ENCODE measurements at places on chromosomes 12 and 14.
A peak's percentile ranks its signal among the peaks of the same experiment; 100 is the strongest.

DNA sequence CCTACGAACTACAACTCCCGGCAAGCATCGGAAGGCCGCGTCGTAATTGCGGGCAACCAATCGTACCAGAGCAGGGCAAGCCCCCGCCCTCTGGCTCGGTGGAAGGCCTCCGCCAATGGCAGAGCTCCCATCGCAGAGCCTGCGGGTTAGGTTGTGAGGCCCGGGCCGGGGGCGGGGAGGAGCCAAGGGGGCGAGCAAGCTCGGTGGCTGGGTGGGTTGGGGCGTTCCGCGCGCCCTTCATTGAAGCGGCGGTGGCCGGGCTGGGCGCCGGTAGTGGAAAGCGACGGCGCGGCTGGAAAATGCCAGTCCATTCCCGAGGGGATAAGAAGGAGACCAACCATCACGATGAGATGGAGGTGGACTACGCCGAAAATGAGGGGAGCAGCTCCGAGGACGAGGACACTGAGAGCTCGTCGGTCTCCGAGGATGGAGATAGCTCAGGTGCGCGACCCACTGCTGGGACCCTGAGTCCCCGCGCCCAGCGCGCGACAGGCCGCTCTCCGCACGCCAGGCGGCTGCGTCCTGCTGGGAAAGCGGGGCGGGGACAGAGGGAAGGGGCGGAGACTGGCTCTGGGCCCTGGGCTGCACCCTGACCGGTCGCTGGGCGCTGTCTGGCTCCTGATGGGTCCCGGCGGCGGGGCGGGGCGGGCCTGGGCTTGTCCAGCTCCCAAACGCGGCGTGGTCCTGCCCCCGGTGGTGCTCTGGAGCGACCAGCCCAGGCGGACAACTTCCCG lies at the start of gene BRMS1L:
Gene BRMS1L, plus strand, starts transcription at position 121 of the 734 bp plus-strand sequence. Its CDS starts 179 bp downstream, at position 300.
- DNase-seq: peak; percentile 99

DNA sequence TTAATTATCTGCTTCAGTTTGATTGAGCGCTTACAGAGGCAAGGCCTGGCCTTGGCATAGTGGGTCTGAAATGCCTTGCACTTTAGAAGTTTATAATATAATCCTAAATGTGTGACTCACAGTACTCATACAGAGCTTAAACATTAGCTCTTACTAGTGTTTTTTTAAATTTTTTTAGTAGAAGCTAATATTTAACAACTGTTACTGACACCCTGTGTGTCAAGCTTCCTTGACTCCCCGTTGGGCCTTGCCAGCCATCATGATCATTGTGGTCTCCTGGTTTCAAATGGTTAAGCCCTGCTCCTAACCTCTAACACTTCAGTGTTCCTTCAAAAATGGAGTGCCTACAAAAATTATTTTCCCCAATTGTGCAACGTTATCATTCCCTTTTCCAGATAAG lies 126.9 kb downstream of the GALC start:
- DNase-seq: no peak

GRCh38 chr12:60921541-60921940 lies 1325.7 kb downstream of the SLC16A7 start:
- no peak for DNase-seq

- DNase-seq: peak; percentile 74
Measured at GRCh38 chr14:96741151-96741977, 55.8 kb upstream of the VRK1 start.

GRCh38 chr12:114741940-114742339 lies 58.0 kb upstream of the TBX3 start:
- no peak for DNase-seq

DNA sequence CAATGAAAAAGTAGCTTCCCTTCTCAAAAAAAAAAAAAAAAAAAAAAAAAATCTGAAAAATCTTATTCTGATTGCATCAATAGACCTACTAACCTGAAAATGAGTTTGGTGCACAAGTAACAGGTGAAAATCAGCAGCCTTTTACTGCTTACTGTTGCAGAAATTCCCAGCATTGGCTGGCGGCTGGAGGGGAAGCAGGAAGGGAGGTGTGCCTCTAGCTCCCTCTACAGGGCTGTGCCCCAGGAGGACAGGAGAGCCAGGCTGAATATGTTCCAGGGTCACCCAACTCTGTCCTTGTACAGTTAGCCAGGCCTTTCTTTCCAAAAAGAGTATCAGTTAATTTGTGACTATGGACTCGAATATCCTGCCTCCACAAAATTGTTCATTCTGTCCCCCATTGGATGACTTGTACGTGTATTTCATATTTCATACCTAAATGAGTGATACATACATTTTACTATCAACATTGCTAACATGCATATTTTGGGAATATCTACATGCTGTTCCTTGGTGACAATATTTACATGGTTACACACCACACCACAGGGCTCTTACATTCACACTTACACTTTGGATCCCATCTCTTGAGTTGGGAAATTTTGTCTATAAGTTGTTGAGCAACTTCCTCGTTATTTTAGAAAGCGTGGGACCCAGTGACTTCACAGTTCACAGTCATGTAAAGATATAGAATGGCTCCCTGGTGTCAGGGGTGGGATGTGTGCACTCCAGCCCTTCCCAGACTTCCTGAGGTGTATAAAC lies 124.8 kb downstream of the SAMD4A start:
- DNase-seq: peak; percentile 43

- no peak for DNase-seq
Measured at GRCh38 chr14:59358102-59358501, 107.1 kb downstream of the GPR135 start.

GRCh38 chr14:71121711-71122110 lies 214.5 kb downstream of the PCNX1 start:
- DNase-seq: no peak

GRCh38 chr14:58829594-58829993 lies 191.8 kb downstream of the DACT1 start:
- DNase-seq: no peak

DNA sequence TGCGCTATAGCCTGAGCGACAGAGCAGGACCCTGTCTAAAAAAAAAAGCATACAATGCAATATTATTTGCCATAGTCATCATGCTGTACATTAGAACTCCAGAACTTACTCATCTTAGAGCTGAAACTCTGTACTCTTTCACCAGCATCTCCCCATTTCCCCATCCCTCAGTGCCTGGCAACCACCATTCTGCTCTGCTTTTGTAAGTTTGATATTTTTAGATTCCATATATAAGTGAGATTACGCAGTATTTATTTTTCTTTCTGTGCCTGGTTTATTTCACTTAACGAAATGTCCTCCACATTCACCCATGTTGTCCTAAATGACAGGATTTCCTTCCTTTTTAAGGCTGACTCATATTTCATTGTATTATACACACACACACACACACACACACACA lies 121.8 kb downstream of the BBS10 start:
- DNase-seq: no peak

- DNase-seq: no peak
Measured at GRCh38 chr12:63410197-63410596, 258.1 kb downstream of the DPY19L2 start.

- no peak for DNase-seq
Measured at GRCh38 chr12:47894652-47895051, 10.1 kb downstream of the VDR start.

- no peak for DNase-seq
Measured at GRCh38 chr14:25103271-25103670, 53.3 kb upstream of the STXBP6 start.

- DNase-seq: no peak
Measured at GRCh38 chr14:36944307-36945010, 227.9 kb downstream of the SLC25A21 start.

DNA sequence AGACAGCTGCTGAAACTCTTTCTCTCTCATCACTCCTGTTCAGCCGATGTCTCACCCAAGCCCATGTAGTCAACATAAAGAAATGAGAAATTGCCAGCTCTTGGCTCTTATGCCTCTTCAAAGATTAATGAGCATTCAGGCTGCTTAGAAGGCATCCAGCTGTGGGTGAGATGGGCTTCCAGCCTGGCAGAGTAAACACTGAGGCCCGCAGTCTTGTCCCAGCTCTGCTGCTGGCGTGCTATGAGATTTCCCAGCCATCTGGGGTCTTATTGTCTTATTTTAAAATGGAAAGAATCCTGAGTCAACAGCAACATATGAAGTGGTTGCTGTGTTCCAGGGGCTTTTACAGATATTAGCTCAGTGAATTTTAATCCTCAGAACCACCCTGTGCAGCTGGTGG lies 12.6 kb downstream of the RXYLT1 start:
- DNase-seq: peak; percentile 59

DNA sequence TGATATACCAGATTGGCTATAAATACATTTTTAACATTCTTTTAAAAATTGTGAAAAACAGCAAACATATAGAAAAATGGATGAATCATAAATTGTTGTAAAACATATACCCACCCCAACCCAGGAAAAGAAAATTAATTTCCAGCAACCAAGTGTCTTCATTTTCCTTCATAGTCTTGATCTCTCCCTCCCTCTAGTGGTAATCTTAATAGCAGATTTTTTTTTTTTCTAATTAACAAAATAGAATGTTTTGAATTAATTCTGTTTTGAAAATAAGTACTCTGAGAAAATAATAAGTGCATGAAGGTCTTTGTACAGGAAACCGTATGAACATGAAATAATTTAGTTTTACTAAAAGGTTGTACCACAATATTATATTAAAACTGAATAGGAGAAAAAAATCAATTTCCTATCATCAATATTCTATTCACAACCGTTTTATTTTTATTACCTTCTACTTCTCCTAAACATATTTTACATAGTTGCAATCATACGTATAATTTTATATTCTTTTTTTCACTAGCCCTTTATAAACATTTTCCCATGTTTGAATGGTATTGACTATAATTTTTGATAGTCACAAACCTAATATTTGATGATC lies 7.0 kb downstream of the ETNK1 start:
- DNase-seq: peak; percentile 27

DNA sequence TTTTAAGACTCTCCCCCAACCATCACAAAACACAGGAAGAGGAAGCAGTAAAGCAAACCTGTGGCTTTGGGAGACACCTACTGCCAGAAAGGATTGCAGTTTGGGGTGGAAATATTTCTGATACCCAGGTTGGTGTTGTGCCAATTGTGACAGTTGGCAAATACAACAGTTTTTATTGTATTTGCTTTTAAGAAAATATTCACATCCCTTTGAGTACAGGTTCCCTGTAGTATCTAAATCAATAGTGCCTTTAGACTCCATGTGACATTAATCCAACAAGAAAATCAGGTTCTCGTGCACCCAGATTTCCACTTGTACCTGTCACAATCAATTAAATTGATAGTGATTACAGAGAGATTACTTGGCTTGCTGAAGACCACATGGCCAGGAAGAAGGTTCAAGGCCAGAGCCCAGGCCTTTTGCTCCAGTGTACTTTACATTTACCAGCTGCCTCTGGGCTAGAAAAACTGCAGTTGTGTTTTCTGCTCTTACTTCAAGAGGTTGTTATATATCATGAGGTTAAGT lies 361.2 kb downstream of the ATP23 start:
- DNase-seq: no peak

- DNase-seq: peak; percentile 21
Measured at GRCh38 chr12:21296751-21297406, 37.8 kb downstream of the SLCO1A2 start.

- DNase-seq: no peak
Measured at GRCh38 chr12:73413051-73413450, 1124.6 kb upstream of the ATXN7L3B start.

- peak; percentile 24 for DNase-seq
Measured at GRCh38 chr14:55416866-55417265, 5.2 kb upstream of the ATG14 start.

GRCh38 chr12:91383099-91383498 lies 200.5 kb upstream of the DCN start:
- no peak for DNase-seq

GRCh38 chr14:25215607-25216006 lies 165.7 kb upstream of the STXBP6 start:
- DNase-seq: no peak

DNA sequence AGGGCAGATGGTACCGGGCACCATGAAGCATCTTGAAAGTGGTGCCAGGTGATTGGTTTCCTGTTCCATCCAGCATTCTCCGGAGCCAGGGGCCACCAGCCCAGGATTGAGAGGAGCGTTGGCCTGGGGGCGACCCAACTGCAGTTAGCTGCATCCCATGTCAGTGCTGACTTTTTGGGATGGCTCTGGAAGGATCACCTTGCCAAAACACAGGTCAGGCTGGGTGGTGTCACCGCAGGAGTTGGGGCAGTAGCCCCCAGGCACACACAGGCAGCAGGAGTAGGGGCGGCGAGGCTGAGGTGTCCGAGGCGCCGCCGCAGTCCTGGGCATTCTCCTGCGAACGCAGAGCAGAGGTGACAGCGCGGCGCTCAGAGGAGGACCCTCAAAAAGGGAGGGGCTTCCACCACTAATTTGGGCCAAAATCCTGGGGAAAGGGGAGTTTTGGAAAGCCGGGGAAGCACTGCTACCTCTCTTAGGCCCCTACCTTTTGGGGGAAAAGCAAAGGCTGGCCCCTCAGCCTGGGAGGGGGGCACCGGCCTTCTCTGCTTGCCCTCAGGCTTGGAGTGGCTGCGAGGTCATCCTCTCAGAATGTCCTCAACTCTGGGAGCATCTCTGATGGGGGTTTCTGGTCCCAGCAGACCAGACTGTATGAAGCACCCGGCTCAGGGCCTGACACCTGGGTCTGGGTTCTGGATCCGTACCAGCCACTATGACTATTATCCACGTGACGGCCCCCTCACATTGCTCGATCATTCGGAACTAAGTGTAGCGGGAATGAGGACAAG lies 26.7 kb upstream of the LRTM2 start:
- DNase-seq: no peak

GRCh38 chr14:69034612-69035262 lies 55.6 kb upstream of the ACTN1 start:
- DNase-seq: no peak

DNA sequence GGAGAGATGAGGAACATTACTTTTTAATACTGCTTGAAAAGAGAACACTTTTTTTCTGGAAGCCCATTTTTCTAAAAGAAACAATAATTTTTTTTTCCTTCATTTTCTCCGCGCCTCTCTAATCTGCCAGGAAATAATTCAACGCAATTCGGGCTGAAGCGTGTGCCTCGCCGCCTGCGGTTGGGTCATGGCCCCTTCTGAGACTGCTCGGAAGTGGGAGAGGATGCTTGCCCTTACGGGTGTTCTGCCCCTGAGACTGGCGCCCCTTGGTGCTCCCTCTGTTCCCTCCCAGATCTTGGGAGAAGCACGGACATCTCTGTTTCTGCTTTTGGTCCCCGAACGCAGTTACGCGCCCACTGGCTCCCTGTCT lies 332 bp upstream of the TBC1D30 start:
- DNase-seq: no peak

DNA sequence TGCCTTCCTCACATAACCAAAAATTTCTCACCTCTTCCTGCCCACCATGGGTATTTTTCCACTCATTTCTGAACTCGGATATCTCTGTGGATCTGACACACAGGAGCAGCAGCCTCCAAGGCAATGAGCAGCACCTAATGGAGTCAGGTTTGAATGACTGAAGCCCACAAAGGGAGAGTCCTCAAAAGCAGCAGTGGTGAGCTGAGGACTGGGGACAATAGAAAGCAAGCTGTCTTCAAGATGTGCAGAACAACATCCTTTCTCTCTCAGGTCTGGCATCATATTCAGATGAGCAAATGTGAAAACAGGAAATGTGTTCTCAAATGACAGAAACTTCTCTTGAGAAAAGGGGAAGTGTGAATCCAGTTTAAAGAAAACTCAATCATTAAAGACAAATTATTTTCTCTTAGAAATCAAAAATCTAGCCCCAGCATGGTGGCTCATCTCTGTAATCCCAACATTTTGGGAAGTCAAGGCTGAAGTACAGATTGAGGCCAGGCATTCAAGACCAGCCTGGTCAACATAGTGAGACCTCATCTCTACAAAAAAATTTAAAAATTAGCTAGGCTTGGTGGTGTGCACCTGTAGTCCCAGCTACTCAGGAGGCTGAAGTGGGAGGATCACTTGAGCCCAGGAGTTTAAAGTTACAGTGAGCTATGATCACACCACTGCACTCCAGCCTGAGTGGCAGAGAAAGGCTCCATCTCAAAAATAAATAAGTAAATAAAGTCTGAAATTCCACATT lies 54.2 kb downstream of the C12orf42 start:
- DNase-seq: no peak

Measured in NCI-H1694 treated with DMSO at 0.1 percent for 48 hours (cell line).